ENCODE measurements at places on chromosomes 16 and 17. TPM values are rescaled to one million over a fixed set of nuclear protein-coding genes. Genes with fewer than 3 reads are reported as not detected.
A peak's percentile ranks its signal among the peaks of the same experiment; 100 is the strongest.

The CMTM1 gene
- 1.5 TPM for total RNA-seq

DNA sequence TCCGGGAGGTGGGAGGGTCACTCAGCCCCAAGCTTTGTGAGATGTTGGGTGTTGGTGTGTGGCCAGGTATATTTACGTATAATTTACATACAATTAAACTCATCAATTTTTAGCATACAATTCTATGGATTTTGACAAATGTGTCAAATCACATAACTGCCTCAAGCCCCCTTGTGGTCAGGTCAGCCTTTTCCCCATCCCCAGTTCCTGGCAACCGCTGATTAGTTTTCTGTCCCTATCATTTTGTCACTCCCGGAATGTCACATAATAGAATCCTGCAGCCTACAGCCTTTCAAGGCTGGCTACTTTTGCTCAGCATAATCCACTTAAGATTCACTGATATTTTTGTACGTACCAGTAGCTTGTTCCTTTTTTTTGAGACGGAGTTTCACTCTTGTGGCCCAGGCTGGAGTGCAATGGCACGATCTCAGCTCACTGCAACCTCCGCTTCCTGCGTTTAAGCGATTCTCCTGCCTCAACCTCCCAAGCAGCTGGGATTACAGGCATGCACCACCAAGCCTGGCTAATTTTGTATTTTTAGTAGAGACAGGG, 19.3 kb upstream of the RAI1 start:
- no peak overlapping the region for H3K4me3 ChIP-seq
- no peak for DNase-seq
- H3K27me3 ChIP-seq = no peaks in the 10 kb centered on the region
- no peaks in the 10 kb centered on the region for H3K36me3 ChIP-seq

- peaks cover 24% of the 10 kb centered on the region for H3K4me1 ChIP-seq
- DNase-seq = peak; percentile 11
- peak overlapping the region; percentile 91 for H3K27ac ChIP-seq
- no peaks in the 10 kb centered on the region for H3K36me3 ChIP-seq
- no peaks in the 10 kb centered on the region for H3K27me3 ChIP-seq
These were observed 599 bp downstream of the TOP3A start for GRCh38 chr17:18314059-18314730.

DNA sequence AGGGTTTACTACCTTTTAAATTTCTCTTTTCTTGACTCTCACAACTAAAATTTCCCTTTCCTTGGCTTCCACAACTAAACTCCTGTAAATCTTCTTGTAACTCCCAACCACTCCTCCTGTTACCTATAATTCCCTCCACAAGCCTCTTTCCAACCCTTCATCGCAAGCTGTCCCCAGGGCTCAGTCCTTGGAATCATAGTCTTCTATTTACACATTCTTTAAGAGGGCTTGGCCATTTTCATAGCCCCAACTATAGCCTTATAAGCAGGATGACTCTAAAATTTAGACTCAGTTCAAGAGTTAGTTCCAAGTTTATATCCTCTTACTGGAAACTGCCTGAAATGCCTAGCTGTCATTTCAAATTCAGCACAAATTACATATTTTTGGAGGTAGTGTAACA, 23.9 kb downstream of the GLG1 start:
- DNase-seq = no peak
- no peaks in the 10 kb centered on the region for H3K4me1 ChIP-seq
- no peaks in the 10 kb centered on the region for H3K27me3 ChIP-seq
- H3K4me3 ChIP-seq = no peak overlapping the region

The SMPD3 gene
- 27.8 TPM for total RNA-seq

DNA sequence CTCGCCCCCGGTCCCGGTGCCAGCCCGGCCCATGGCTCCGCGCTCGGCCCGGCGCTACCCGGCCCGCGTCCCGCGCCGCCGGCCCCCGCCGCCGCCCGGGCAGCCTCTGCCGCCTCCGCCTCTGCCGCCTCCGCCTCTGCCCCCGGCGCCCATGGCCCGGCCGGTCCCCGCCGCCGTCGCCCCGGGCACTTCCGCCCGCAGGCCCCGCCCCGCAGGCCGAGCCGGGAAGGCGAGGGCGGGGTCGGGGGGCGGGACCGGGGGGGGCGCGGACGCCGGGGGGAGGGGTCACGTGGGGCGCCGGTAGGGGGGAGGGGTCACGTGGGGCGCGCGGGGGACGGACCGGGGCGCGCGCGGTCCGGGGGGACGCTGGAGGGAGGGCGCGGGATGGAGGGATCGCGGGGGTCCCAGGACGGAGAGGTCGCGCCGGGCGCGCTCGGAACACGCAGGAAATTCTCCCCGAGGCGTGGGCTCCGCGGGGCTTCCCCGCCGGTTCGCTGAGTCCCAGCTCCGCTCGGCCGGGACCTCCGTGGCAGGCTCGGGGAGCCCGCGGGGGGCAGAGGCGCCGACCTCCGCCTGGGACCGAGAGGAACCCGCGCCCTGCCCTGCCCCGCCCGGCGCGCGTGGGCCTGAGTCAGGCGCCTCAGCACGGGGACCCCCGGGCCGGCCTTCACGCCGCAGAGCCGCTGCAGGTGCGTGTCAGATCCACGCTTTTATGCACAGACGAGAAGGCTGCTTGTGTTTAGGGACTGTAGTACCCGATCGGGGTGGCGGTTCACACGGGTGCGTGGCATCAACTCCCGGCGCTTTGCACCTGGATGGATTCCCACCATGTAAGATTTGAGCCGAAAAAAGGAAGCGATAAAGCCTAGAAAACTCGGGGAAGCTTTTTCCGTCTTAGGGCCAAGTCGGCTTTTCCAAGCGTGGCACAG, at the start of gene PGAP6:
PGAP6 (minus strand) TSS at position 190 of the 929 bp plus-strand sequence; CDS start at position 33, 157 bp downstream.
- no peaks in the 10 kb centered on the region for H3K36me3 ChIP-seq
- H3K4me1 ChIP-seq = peaks cover 14% of the 10 kb centered on the region
- DNase-seq = peak; percentile 67
- no peaks in the 10 kb centered on the region for H3K27me3 ChIP-seq
- peak within 1 kb of the TSS; percentile 92 for H3K4me3 ChIP-seq

DNA sequence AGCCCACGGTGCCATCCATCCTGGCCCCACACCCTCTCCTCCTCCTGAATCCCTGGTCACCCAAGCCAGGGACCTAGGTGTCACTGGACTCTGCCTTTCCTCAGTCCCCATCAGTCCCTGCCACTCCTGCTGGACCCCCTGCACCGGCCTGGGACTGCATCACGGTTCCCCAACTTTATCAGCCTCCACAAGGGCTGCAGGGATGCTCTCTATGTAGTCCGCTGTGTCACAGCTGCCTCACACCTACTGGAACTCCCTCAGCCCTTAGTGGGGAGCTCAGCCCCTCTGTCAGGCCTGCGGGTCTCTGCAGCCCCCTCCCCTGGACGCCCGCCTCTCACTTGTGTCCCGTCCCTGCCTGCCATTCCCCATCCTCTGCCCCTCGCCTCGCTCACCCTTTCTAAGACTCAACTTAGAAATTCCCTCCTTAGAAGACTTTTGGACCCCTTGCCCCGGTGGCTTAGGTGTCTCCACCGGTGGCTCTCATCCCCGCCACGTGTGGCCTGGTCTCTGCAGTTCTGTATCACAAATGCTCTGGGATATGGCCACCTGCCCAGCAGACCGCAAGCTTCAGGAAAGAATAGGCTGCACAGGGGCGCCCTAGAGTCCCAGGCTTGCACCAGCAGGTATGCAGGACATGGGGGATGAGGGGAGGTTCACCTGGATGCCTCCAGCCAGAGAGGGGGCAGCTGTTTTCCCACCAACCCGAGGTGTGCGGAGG, 62.9 kb downstream of the PRMT7 start:
- peaks cover 2% of the 10 kb centered on the region for H3K4me1 ChIP-seq
- no peaks in the 10 kb centered on the region for H3K27me3 ChIP-seq
- no peak overlapping the region for H3K27ac ChIP-seq
- DNase-seq = no peak
- H3K4me3 ChIP-seq = no peak overlapping the region

DNA sequence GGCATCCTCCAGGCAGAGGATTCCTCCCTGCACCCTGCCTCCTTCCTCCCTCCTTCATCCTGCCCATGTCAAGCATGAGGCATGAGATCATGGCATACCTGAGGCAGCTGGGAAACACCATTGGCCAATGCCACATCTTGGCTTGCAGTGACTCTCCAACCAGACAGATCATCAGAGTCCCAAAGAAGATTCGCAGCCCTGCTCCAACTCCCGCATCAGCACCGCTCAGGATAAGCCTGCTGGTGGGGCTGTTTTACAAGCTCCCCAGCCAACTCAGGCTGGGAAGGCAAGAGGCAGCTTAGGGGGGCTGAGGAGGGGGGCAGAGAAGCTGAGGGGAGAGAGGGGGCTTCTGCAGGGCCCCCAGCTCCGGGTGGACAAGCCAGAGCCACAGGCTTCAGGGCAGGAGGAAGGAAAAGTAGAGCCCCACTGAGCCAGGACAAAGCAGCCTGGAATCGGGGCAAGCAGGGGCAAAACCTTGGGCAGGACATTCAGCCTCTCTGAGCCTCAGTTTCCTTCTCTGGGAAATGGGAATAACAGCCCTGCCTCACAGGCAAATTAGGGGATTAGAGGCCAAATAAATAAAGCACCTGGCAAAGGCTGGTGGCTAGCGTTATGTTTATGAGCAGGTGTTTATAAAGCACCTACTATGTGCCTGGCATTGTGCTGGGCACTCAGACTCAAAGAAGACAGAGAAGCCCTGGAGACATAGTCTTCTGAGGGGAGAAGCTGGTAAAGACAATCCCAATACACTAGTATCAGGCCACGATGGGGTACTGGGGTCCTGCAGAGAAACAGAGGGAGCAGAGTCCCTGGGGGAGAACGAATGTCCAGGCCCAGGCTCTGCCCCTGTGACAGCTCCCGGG, 88.1 kb downstream of the GOSR1 start:
- H3K4me1 ChIP-seq = no peaks in the 10 kb centered on the region
- no peak overlapping the region for H3K4me3 ChIP-seq
- no peak overlapping the region for H3K27ac ChIP-seq
- DNase-seq = no peak
- no peaks in the 10 kb centered on the region for H3K27me3 ChIP-seq

DNA sequence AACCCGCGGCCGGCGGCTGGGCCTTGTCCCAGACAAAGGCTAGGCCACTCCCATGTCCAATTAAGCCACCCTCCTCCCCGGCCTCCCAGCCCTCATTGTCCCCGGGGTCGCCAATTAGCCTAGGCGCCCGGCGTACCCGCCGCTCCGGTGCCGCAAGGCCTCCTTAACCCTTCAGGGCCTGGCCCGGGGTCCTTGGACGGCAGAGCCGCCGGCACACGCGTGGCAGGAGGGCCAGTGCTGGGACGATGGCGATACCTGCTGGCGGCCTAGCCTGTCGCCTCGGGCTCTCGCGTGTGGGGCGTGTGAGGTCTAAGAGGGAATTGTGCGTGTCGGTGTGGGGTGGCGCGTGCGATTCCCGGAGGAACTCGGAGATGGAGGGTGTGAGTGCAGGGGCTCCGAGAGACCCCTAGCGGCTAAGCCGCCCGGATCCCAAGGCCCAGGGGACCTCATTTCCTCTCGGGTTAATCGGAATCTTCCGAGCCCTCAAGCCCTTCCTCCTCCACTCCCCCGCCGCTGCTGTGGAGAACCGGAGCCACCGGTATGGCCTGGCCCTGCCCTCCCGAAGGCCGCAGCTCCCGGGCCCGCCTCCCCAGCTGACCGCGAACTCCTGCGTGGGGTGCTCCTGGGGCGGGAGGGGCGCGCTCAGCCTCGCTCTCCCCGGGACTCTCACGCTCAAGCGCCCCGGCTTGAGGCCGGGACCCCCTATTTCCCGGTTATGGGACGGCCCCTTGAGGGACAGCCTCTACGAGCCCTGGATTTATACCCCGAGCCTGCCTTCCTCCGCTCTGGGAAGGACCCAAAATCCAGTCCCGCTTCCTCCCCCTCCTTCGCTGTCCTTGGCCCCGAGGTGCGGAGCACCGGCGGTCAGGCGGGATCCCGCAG, 11.9 kb downstream of the TBX2 start:
- no peaks in the 10 kb centered on the region for H3K36me3 ChIP-seq
- peak overlapping the region; percentile 55 for H3K4me3 ChIP-seq
- DNase-seq = peak; percentile 73
- peak overlapping the region; percentile 98 for H3K27ac ChIP-seq

- H3K4me3 ChIP-seq = no peak overlapping the region
- H3K27me3 ChIP-seq = no peaks in the 10 kb centered on the region
- H3K27ac ChIP-seq = no peak overlapping the region
- no peaks in the 10 kb centered on the region for H3K36me3 ChIP-seq
- H3K4me1 ChIP-seq = no peaks in the 10 kb centered on the region
These were observed 60.2 kb downstream of the CMC2 start for GRCh38 chr16:80946481-80946880.

- no peaks in the 10 kb centered on the region for H3K4me1 ChIP-seq
- H3K4me3 ChIP-seq = no peak overlapping the region
- DNase-seq = no peak
- H3K27me3 ChIP-seq = no peaks in the 10 kb centered on the region
- H3K36me3 ChIP-seq = peaks cover 39% of the 10 kb centered on the region
These were observed 7.1 kb downstream of the MYBBP1A start for GRCh38 chr17:4548061-4548461.

GRCh38 chr16:29877266-29877961, 14.4 kb upstream of the CDIPT start:
- no peaks in the 10 kb centered on the region for H3K36me3 ChIP-seq
- H3K27me3 ChIP-seq = no peaks in the 10 kb centered on the region
- DNase-seq = no peak
- H3K4me3 ChIP-seq = no peak overlapping the region
- no peaks in the 10 kb centered on the region for H3K4me1 ChIP-seq

- no peaks in the 10 kb centered on the region for H3K4me1 ChIP-seq
- no peaks in the 10 kb centered on the region for H3K27me3 ChIP-seq
- H3K36me3 ChIP-seq = no peaks in the 10 kb centered on the region
These were observed 12.5 kb upstream of the SLC16A11 start for GRCh38 chr17:7056386-7056785.

DNA sequence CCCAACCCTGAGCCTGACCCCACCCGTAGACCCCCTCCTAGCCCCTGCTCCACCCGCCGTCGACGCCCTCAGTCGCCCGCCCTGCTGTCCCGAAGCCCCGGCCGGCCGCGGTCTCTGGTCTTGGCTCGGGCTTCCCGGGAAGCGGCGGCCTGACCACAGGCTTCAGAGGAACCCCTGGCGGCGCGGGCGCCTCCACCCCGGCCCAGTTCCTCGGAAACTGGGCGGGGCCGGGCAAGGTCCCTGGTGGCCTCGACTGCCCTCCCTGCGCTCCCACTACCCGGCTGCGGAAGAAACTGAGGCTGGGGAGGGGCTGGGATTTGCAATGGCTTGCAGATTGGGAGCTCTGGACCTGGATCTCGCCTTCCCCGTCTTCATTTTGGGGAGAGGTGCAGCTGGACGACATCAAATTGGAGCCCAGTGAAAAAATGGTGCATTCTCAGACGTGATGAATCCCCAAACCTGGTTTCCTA, 692 bp upstream of the SOCS1 start:
- H3K27me3 ChIP-seq = no peaks in the 10 kb centered on the region
- peak overlapping the region; percentile 98 for H3K27ac ChIP-seq
- H3K36me3 ChIP-seq = no peaks in the 10 kb centered on the region
- H3K4me1 ChIP-seq = no peaks in the 10 kb centered on the region
- peak; percentile 29 for DNase-seq
- H3K4me3 ChIP-seq = peak overlapping the region; percentile 73

The MRPS23 gene
- 29.0 TPM for total RNA-seq
